ENCODE measurements at places on chromosomes 3 and 15. TPM values are rescaled to one million over a fixed set of nuclear protein-coding genes. Genes with fewer than 3 reads are reported as not detected.

DNA sequence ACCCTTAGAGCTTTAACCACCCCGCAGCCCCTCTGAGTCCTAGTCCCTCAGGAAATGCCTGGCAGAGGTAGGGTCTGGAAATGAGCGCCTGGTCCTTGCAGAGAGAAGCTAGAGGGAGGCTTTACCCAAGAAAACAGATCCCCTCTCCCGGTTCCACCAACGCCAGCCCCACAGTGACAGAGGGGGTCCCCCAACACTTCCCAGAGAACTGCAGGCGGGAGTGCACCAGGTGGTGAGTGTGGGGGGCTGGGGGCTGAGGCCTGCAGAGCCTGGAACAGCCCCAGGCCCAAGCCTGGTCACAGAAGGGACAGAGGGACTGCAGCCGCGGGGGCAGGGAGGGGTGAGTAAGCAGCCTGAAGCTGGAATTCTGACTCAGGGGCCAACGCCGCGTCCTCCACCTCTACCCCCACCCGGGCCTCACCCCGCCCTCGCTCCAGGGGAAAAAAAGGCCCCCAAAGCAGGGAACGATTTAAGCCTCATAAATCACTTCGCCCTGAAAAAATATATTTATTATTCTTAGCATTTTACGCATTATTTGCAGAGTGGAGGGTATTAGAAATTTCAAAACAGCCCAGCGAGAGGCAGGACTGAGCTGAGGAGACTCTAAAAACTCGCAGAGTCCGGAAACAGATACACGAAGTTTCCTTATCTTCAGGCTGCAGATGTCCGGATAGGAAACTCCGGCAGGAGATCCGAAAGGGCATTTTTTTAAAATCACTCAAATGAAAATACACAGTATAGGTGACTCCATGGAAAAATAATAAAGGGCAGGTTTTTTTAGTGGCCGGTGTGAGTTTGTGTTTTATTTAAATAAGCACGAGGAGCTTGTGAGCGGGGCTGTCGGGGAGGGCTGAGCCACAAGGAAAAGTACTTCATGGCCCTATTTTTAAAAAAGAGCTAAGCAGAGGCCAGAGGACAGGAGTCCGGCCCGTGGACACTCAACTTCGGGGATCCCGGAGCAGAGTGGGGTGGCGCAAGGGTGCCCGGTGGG is 10.0 kb downstream of the GATA2 start:
- peak; percentile 76 for DNase-seq

DNA sequence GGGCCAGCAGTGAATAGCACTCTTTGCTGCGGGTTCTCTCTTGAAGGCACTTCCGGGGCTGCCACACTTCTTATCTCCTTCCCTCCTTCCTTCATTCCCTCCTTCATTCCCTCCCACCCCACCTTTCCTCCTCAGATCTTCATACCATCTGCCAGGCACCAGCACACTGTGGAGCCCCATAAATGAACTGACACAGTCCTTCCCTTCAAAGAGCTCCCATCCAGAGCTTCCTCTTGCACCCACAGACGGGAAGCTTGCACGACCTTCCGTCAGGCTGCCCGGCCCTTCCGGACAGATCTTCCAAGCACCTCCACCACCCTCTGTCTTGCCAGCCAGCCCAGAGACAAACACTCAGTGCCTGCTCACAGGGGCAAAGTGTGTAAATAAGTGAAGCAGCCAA is 65.4 kb upstream of the HERC1 start:
- no peak for DNase-seq

GRCh38 chr3:176584413-176585176 is 612.7 kb downstream of the TBL1XR1 start:
- peak; percentile 47 for DNase-seq

Gene KNL1
- 32.1 TPM for total RNA-seq

- no peak for DNase-seq
Observed at GRCh38 chr15:70376031-70376928, 278.6 kb upstream of the TLE3 start.
